T-helper 17 cell (primary cell): ENCODE measurements at places on chromosomes 12 and 14.

GRCh38 chr14:95292660-95293425, 26.9 kb downstream of the CLMN start:
- no peak for DNase-seq

DNA sequence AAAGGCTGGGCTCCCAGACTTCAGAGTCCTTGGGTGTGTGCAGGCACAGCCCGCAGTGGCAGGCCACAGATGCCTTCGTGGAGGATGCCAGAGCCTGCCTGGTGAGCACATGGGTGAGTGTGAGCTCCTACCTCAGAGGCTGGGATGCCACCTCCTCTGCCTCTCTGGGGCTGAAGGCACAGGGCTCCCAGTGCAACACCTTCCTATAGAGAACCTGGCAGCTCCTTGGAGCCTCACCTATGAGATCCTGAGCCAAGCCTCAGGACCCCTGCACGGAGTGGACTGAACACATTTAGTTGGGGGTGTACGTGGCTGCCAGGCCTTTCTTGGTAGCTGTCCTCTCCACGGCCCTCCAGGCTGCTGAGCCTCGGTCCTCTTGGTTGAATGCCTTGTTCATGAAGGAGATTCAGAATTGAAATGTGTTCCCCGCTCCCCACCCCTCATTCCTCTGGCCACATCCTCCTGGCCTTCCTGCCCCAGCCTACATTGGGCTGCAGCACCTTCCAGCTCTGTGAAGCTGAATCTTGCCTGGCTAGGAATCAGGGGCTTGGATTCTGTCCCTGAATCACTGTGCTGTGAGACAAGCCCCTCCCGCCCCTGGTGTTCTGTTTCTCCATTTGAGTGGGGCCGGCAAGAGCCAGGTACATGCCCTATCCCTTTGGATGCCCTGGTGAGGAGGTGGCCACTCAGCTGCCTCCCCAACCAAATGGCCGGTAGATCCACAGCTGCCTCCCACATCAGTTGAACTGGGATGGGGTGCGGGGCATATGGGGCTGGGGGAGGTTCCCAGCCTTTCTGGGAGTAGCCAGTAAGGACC, 38.7 kb upstream of the TRAF3 start:
- no peak for DNase-seq

DNA sequence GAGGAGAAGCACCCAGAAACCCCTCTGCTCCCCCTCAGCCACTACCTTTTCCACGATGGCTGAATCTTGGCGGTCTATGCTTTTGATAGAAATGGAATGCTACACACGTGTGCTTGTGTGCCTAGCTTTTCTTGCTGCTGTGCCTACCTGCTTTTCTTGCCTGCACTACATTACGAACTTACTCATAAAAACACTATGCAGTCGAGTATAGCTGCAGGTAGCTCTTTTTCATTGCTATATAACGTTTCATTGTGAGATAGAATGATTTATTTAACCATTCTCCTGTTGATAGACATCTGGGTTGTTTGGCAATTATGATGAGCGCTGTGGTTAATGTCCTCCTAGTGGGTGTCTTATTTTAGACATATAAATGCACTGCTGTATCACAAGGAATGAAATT, 67.9 kb upstream of the NCOR2 start:
- DNase-seq = no peak

GRCh38 chr12:20604408-20605067, 90.6 kb upstream of the SLCO1C1 start:
- DNase-seq = no peak

- no peak for DNase-seq
These were observed 47.6 kb upstream of the FRMD6 start for GRCh38 chr14:51604073-51604472.

- DNase-seq = no peak
These were observed 40.7 kb upstream of the HDAC7 start for GRCh38 chr12:47860279-47860841.

DNA sequence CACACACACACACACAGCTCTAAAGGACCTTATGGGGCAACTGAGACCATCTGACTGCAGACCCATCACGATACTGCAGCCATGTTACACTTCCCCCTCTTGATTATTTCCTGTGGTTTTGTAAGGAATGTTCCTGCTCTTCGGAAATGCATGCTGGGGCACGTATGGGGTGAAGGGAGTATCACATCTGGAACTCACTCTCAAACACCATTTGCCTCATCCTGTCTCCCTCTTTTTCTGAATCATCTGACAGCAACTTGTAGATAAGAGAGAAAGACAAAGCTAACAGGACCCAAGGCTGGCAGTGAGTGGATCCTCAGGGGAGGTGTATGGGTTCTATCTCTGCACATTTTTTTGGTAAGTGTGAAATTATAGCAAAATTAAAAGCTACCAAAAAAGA, 50.3 kb downstream of the RIMBP2 start:
- no peak for DNase-seq

DNA sequence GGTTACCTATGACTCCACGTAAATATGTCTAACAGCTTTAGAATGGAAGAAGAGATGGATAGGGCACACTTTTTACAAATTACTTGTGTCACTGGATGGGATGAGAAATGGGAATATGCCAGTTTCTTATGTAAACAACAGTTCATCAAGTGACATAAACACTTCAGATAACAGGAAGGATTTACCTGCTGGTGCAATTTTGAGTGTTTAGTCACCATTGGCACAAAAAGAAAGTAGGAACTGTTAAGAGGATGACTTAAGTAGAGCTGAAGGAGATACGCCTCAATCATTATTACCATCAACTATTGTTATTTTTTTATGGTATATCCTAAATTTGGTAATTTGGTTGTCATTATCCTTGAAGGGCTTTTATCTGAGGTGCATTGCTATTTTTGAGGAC, 83.2 kb downstream of the RMST start:
- DNase-seq = no peak

DNA sequence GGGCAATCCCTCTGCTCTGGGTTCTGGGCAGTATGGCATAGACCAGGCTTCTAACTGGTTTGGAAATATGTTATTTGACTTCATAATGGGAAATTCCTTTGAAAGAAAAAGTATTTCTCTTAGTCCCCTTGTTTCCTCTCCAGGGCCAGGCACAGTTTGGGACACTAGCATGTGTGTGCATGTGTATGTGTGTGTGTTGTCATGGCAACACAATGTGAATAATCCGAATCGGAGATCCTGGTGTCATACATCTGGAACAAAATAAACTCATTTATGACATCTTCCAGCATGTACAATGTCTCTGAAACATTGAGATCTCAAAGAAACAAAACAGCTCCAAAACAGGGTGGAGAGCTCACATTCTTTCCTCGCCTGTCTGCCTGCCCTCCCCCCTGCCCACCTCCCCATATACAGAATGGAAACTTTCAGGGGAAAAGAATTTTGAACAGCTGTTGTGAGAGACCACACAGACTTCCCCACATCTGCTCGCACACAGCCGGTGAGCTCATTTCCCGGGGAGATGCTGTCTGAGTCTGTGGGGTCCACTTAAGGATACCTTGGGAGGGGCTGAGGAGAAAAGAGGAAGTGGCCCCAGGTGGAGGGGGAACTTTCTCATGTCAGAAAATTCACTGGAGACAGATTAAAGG, 55.5 kb upstream of the PARP11 start:
- no peak for DNase-seq

- no peak for DNase-seq
These were observed 230.9 kb upstream of the DDHD1 start for GRCh38 chr14:53384073-53384472.

DNA sequence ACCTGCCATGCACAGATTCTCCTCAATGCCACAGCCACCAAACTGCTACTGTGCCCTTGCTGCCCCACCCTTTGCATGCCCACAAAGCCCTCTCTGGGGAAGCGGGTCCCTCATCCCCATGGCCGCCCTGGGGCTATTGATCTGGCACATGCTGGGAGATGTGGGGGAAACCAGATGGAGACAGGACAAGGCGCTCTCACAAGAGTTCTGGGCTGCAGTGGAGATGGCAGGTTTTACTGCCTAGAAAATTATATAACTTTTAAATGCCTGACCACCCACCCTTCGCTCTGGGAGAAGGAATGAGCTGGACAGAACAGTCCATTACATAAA, 10.6 kb upstream of the PIP4K2C start:
- no peak for DNase-seq

GRCh38 chr14:52356025-52356424, 41.9 kb downstream of the PTGER2 start:
- DNase-seq = no peak

GRCh38 chr14:103073876-103074728, 9.9 kb upstream of the LBHD2 start:
- DNase-seq = no peak

GRCh38 chr14:39739796-39740195, 307.6 kb upstream of the FBXO33 start:
- no peak for DNase-seq

DNA sequence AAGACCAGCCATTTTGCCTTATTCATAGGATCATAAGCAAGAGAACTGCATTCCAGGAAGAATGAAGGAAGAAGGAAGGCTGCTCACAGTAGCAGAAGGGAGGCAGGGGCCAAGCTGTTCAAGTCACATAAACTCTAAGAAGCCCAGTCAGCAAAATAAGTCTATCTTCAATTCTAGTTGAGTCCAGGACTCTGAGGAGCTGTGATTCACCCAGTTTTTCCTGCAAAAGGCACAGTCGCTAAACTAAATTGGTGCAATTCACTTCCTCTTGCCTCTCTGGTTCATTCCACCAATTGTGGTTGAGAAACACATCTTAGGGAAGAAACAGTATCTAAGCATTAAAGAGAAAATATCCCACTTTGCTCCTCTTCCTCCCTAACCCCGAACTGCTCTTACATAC, 9.8 kb downstream of the ZNF641 start:
- DNase-seq = no peak

- no peak for DNase-seq
These were observed 41.1 kb downstream of the BRMS1L start for GRCh38 chr14:35867280-35867629.

GRCh38 chr14:100313464-100314230, 7.4 kb upstream of the SLC25A29 start:
- no peak for DNase-seq

- DNase-seq = no peak
These were observed 319.8 kb downstream of the CEP128 start for GRCh38 chr14:80621701-80622100.

DNA sequence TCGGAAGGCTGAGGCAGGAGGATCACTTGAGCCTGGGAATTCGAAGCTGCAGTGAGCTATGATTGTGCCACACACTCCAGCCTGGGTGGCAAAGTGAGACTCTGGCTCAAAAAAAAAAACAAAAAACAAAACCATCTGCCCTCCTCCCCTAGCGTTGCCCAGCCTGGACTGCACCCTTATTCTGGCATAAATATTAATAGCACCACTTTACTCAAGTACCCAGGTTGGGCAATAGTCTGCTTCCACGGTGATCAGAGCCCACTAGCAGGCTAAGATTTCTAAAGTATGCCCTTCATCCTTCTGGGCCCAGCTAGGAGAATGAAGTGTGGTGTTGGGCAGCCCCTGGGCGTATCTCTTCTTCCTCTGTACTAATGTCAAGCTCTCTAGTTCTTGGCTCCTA, 33.3 kb downstream of the KCTD10 start:
- no peak for DNase-seq

GRCh38 chr12:53660041-53660440, 15.8 kb downstream of the ATP5MC2 start:
- no peak for DNase-seq

DNA sequence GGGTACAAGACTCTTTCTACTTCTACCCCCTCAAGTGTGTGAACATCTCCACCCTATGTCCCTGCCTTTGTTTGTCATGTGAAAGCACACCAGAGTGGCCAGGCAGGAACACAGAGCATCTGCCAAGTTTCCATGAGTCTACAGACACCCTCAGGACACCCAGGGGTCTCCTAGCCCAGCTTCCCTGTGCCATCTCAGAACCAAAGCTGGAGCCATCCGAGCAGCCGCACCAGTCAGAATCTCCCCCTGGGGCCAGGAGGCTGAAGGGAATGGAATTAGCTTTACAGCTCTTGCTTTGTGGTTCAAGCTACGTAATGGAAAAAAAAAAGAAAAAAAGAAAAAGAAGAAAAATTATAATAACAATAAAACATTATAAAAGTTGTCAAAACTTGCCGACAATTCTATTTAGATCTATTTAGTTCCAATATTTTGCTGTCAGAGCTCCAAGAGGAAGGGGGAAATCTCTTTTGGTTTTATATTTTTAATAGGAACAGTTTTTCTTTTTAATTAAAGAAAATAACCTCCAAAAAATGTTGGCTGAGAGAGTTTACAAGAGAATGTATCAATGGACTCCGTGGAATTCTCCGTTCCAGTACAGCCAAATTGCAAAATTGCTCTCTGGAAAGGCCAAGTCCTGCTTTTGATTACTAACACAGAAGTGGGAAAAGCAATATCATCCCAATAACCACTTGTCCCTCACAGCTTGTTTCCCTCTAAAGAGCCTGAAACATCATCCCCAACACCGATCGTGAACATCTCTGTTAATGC, 37.1 kb downstream of the TBX5 start:
- no peak for DNase-seq

GRCh38 chr12:20576528-20576927, 118.6 kb upstream of the SLCO1C1 start:
- DNase-seq = no peak

DNA sequence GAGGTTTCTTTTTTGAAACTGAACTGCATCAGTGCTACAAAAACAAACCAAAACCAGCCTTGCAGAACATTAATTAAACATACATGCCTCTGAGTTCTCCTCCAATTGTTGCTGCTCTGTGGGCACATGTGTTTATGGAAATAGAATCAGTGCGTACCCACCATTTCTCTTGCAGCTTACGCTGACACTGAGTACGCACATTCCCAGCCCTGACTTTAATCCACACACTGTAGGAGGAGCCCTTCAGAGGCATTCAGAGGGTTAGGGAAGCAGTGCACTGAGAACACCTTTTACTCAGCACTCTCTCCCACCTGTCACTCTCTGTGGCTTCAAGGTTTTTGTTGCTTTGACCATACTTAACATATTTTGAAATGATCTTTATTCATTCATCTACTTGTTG, 250.5 kb upstream of the PWP1 start:
- no peak for DNase-seq

GRCh38 chr12:67394550-67394949, 125.4 kb downstream of the CAND1 start:
- no peak for DNase-seq

- DNase-seq = no peak
These were observed 6.0 kb downstream of the DDX24 start for GRCh38 chr14:94075008-94075407.

GRCh38 chr14:94747739-94748138, 22.2 kb downstream of the GSC start:
- no peak for DNase-seq
